ENCODE measurements at places on chromosomes 13 and 19.

DNA sequence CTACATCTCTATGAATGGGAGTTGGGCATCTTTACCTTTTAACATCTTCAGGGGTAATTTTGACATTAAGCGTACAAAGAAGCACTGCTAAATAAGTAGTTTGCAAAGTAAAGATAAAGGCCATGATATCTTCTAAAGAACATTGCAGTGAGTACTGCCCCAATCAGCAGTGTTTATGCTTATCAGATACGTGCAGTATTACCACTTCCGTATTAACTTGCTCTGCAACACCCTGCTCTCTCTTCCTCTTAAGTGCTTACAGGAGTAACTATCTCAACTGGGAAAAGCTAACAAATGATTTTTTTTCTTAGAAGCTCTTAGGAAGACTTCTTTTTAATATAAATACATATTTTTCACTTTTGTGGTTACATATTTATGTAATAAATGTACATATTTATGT is 793.7 kb upstream of the SLC10A2 start:
- no peak for DNase-seq

GRCh38 chr19:48419158-48419920 is 25.9 kb downstream of the GRIN2D start:
- DNase-seq, result peak; percentile 62

- no peak for DNase-seq
Measured at GRCh38 chr19:38723606-38723965, 20.7 kb downstream of the CAPN12 start.

- no peak for DNase-seq
Measured at GRCh38 chr19:33210266-33210940, 15.2 kb downstream of the SLC7A10 start.

GRCh38 chr13:77530875-77531274 is 4.6 kb upstream of the SCEL start:
- DNase-seq, result no peak

DNA sequence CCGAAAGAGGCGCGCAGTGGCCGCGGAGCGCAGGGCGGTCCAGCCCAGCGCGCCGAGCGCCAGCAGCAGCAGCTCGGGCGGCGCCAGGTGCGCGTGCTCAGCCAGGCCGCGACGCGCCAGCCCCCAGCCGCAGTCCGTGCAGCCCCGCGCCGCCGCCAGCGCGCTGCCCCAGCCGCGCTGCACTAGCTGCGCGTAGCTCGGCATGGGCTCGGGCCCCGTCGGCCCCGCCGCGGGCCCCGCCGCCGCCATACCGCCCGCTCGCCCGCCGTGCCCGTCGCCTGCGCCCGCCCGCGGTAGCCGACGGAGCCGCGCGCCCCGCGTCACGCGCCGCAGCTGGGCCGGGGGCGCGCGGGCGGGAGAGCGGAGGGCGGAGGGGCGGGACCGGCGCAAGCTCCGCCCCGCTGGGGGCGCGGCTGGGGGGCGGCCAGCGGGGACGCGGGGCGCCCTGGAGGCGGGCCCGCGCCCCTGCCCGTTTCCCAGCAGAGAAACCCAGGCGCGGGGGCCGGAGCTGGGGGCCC is at the start of gene CERS1:
Gene CERS1 (minus strand): TSS at position 335 of the 518 bp plus-strand sequence. CDS start 86 bp downstream, at position 249.
- DNase-seq, result no peak

- DNase-seq, result no peak
Measured at GRCh38 chr13:31053091-31053490, 108.6 kb downstream of the HSPH1 start.

DNA sequence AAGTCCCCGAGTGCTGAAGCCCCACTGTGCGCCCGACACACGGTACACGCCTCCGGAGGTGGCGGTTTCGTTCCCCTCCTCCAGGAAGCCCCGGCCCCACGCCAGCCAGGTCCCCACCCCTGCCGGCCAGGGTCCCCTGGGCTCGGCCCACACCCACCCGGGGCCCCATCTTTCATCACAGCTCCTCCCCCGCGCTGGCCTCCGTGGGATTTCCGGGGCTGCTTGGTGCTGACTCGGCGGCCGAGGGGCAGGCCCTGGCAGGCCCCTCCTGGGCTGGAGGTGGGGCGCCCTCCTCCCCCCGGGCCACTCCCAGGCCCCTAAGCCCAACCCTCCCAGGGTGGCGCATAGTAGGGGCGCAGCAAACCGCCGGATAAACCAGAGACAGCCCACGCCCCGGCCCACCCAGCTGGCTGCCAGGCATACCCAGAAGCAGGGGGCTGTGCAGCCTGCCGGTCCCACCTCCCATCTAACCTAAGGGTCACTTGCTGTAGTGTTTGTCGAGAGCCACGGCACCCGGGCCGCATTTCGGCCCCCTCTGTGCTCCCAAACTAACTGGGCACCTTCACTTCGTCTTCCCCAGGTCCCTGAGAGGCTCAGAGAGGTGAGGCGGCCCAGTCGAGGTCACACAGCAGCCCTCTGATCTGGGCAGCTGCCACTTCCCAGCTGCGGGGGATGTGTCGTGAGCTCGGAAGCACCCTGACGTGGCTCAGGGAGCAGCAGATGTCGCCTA is 6.6 kb downstream of the ZBTB7A start:
- DNase-seq, result peak; percentile 37

GRCh38 chr19:30719999-30720345 is 347.8 kb downstream of the ZNF536 start:
- DNase-seq, result no peak

DNA sequence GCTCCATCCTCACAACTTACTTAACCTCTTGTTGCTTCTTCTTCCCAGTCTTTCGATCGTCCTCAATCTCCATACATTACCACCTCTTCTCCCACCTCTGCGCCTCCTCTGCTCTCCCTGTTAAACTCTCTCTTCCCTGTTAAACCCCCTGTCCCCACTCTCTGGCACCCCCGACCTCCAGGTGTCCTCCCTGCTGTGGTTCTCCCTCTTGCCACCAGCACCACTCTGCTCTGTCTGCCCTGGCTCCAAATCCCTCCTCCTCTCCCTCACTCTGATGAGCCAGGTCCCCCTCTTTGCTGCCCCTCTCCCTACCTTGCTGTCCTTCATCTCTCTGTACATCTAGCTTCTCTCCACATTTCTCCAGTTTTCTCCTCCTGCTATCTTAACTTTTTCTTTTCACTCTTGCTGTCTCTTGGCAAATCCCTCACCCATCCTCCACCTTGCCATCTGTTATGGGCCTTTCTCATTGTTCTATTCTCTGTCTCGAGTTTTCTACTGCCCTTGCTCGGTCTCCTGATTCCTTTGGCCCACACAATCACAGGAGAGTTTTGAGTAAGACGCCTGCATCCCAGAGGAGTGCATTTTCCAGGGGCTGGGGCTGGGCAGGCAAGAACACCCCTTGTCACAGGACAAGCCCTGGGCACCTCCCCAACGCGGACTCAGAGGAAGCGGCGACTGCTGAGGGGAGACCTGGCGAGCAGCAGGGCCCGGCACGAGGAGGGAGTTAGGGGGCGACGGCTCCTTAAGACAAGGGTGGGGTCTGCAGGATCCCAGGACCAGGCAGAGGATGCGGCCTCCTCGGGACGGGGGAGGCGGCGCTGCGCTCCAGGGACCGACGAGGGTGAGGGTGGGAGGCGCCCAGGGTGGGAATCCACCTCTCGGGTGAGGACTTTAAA is 21.4 kb upstream of the ERVV-1 start:
- DNase-seq, result no peak

GRCh38 chr19:56988299-56988698 is 131.5 kb upstream of the USP29 start:
- DNase-seq, result no peak

DNA sequence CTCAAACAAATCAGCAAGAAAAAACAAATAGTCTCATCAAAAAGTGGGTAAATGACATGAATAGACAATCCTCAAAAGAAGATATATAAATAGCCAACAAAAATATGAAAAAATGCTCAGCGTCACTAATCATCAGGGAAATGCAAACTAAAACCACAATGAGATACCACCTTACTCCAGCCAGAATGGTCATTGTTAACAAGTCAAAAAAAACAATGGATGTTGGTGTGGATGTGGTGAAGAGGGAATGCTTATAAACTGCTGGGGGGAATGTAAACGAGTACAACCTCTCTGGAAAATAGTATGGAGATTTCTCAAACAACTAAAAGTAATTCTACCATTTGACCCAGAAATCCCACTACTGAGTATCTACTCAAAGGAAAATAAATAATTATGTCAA is 239.2 kb upstream of the RFC3 start:
- DNase-seq, result no peak

- no peak for DNase-seq
Measured at GRCh38 chr19:7953060-7953459, 9.6 kb upstream of the TIMM44 start.

DNA sequence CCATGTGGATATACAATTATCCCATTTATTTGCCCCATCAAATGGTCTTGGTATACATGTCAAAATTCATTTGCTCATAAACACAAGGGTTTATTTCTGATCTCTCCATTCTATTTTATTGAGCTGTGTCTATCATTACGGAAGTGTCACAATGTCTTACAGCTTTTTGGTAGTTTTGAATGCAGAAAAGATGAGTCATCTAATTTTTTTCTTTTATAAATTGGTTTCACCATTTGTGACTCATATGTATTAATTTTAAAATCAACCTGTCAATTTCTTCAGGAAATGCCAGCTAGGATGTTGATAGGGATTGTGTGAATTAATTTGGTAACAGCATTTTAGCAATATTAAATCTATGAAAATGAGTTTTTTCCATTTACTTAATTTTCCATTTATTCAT is 2549.4 kb downstream of the PCDH9 start:
- no peak for DNase-seq

DNA sequence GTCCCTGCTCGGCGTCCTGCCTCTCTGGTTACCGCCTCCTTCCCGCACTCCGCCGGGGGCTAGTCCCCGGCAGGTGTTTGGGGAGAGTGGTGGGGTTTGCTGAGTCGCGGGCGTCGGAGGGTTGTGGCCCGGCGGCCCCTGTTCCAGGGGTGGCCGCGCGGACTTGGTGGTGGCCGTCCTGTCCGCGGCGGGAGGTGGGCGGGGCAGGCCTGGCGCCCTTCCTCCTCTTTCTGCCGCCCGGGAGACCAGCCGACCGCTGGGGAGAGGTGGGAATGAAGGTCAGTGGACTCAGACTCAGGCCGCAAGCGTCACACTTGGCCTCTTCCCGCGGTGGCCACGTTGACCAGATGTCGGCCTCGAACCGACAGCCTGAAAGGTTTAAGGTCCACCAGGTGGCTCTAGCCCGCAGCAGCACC is 61.8 kb downstream of the ZNF723 start:
- DNase-seq, result no peak

DNA sequence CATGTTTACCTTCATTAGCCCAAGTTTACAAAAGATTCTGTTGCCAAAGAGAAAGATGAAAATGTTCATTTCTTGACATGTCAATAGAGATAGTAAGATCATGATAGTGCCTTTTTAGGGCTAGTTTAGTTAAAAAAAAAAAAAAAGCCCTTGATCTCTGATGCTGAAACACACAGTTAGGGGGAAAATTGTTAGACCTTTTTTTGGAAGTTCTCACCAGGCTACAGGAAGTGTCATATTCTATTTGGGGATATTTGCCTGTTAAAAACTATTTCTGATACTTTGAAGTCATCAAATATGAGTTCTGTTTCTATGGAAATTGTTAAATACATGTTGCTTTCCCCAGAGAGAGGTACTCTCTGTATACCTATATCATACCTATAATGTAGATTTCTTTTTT is 21.6 kb downstream of the SLAIN1 start:
- DNase-seq, result no peak

GRCh38 chr19:40239415-40240226 is 13.1 kb upstream of the CCNP start:
- DNase-seq, result no peak

DNA sequence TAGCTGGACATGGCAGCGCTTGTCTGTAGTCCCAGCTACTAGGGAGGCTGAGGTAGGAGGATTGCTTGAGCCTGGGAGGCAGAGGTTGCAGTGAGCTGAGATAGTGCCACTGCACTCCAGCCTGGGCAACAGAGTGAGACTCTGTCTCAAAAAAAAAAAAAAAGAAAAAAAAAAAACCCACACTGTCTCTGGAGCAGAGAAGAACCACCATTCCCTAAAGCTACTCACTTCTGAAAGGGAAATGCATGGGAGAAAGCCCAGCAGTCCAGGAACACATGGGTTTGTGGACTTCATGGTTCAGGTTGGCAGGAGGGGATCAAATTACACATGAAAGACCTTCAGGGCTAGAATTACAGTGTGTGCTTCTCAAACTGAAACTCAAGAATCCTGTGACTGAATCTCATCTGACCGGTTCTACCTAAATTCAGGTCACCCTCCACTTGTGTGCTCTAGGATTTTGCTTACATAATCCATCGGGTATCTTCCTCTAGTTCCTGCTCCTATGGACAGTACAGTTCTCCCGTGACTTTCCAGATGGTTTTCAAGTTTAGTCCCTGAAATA is 30.2 kb upstream of the CPB2 start:
- no peak for DNase-seq

- no peak for DNase-seq
Measured at GRCh38 chr13:39729156-39729555, 73.7 kb downstream of the COG6 start.

DNA sequence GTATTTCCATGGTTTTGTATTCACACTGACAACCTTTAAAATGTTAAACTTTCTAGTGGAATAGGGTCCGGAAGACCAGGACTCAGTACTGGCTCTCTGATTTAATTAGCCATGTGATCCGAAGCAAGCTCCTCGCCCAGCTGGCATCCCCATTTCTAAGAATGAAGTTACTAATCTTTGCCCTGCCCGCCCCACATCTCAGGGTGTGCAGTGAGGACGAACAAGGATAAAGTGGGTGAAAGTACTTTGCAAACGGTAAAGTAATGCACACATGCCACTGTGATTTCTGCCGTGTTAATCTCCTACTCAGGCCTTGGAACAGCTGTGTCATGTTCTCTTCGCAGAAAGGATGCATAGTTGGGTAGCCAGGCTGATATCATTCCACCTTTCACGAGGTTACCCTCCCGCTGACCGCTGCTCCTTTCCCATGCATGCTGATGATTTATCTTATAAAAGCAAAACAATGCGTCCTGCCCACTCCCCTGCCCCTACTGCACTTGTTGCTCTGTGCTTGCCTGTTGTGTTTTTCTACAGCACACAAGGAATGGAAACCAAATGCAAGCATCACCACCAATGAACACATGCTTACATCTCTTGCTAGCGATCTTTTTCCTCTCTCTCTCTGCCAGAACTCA is 539.0 kb downstream of the EFNB2 start:
- no peak for DNase-seq

DNA sequence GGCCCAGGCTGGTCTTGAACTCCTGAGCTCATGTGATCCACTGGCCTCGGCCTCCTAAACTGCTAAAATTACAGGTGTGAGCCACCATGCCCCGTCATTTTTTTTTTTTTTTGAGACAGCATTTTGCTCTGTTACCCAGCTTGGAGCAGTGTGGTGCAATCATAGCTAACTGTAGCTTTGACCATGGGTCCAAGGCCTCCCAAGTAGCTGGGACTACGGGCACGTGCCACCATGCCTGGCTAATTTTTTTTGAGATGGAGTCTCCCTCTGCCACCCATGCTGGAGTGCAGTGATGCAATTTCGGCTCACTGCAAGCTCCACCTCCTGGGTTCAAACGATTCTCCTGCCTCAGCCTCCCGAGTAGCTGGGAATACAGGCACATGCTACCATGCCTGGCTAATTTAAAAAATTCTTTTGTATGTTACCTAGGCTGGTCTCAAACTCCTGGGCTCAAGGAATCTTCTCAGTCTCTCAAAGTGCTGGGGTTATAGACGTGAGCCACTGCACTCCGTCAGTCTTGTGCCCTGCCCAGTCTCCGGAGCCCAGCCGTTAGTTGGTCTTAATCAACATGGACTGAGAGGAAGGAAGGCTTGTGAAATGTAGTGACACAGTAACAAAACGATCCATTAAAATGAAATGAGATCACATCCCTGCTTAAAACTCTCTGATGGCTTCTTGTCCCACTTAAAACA is 1.4 kb upstream of the LRG1 start:
- DNase-seq, result no peak

Measured in effector CD4-positive, alpha-beta T cell (primary cell).